Mesenteric fat pad (tissue), 1 donor: ENCODE measurements at places on chromosomes 5 and 9. TPM values are rescaled to one million over a fixed set of nuclear protein-coding genes. Genes with fewer than 3 reads are reported as not detected.
A peak's percentile ranks its signal among the peaks of the same experiment; 100 is the strongest.

The ADAMTS6 gene
- total RNA-seq: 1.3 TPM

The HRH2 gene
- total RNA-seq: 12.5 TPM

The LEAP2 gene
- total RNA-seq: 1.2 TPM

The CAVIN4 gene
- 0.26 TPM for total RNA-seq

The SLCO4C1 gene
- 0.58 TPM for total RNA-seq

The HACD4 gene
- total RNA-seq: 2.2 TPM

The FBP1 gene
- total RNA-seq: 14.5 TPM

GRCh38 chr5:4570047-4570995 is 569.8 kb upstream of the ADAMTS16 start:
- no peak for DNase-seq

GRCh38 chr5:136631186-136631585 is 265.8 kb upstream of the TRPC7 start:
- no peak for DNase-seq

- no peak for DNase-seq
Observed at GRCh38 chr9:127899128-127899943, at the start of gene ST6GALNAC6. TSS of gene ST6GALNAC6 (minus strand) at chr9:127899603. CDS start at chr9:127897981, 1,622 bp downstream.

DNA sequence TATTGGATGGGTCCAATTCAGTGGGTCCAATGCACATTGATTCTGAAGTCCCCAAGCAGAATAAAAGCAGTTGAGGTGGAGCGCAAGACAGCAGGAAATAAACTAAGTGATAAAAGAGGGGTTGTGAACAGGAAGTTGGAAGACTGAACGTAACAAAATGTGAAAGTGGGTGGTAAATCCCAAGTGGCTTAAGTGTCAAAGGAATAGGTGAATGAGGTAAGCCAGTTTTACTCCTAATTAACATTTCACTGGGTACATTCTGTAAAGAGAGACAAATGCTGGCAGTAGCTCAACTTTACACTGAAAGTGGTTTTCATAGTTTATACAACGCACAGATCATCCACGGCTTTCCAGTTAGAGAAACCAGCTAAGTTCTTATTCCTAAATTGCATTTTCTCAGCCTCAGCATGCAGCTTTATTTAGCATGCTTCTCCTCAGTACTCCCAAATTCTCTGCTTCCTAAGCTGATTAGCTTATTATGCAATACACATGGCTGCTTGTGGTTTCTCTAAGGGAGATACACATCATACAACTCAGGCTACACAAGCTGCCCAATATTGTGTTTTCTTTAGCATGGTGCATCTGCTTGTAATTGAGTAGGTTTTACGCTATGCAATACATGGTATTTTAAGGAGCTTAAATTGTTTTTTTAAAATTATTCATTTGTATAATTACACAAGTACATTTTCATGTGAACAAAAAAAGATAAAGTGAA is 34.2 kb upstream of the HSD17B4 start:
- DNase-seq: no peak

DNA sequence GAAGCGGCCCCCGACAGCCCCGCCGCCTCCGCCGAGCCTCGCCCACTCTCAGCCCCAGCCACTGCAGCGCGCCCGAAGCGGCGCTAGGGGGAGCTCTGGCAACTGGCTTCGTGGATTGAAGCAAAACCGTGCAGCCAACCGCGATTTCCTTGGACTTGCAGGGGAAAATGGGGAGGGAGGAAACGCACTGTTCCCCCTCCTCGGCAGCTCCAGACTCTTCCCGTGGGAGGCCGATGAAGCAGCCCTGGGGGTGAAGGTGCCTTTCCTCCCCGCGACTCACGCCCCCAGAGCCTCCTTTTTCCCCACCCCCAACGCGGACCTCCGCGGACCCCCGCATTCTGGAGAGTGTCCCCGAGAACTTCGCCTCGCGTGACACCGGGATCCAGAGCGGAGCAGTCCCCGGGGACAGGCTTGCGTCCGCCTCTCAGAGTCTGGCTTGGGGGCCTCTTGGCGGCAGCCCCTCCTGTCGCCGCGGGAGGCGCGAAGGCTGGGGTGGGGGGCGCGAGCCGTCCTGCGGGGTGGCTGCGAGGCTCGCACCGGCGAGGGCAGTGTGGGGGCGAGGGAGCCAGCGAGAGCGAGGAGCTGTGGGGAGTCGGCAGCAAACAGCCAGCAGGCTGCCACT is 3.8 kb downstream of the IER5L start:
- DNase-seq: peak; percentile 97

DNA sequence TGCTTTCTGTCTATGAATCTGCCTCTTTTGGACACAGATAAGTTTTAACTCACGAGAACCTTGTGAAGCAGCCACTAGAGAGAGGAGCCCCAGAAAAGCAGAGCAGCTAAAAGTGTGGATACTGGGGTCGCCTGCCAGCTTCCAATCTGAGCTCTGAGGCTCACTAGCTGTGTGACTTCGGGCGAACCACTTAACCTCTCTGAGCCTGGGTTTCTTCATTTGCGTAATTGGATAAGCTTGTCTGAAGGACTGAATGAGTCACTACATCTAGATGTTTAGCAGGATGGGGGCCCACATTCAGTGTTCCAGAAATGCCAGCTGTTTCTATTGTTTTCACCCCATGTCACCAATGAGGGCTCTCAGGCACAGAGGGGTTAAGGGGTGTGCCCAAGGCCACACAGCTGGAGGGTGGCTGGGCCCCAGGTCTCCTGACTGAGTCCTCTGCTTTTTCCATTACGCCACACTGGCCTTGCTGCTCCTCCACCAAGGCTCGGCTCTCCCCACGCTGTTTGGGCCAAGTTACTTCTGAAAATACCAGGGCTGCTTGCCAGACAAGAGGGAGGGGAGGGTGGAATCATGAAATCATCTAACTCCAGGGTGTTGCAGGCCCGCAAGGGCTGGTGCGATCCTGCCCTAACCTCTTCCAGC is 36.2 kb downstream of the SH3PXD2B start:
- no peak for DNase-seq

GRCh38 chr9:124843456-124844034 is 9.7 kb upstream of the WDR38 start:
- DNase-seq: no peak

DNA sequence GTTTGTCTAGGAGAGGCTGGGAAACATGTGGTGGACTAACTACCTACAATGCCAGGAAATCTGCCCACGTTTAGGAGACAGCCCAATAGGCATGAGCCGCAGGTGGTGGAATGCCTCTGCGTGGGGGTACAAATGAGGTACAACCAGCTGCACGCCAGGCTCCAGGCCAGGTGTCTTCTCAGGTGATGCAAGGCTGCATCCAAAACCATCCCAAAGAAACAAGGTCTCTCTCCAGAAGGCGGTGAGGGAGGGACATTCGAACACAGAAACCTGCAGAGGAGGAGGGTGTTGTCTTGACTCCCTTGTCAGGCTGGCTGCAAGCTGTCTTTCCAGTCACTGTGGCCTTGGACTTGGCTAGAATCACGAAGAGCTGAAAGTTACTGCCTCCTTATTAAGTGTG is 11.6 kb downstream of the ANKH start:
- DNase-seq: no peak

GRCh38 chr9:135136991-135137832 is 49.7 kb downstream of the OLFM1 start:
- DNase-seq: no peak

DNA sequence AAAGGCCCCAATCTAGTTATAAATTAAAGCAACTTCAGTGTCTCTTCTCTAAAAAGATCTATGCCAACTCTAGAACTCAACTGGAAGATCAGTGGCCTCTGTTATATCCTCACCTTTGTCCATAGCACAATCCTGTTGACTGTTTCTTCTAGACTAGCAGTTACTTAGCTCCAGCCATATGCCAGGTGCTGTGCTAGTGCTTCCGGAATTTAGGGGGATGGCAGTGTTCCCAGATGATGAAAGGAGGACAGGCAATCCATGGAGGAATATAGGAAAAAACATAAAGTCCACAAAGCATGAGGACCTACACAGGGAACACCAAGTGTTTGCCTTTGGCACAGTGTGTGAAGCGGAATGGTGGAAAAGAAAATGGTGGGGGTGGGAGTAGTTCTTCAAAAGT is 214.3 kb downstream of the MAPKAP1 start:
- DNase-seq: no peak

- no peak for DNase-seq
Observed at GRCh38 chr9:37988041-37988440, 81.0 kb downstream of the SHB start.
